Stimulated activated naive B cell treated with anti-CD40 and anti-IgM and Interleukin-4, amounts not matched to agents 10 μg/mL and 1 μg/mL and 100 μg/mL, for 72 hours (primary cell): ENCODE measurements at places on chromosomes 12 and 14.
A peak's percentile ranks its signal among the peaks of the same experiment; 100 is the strongest.

DNA sequence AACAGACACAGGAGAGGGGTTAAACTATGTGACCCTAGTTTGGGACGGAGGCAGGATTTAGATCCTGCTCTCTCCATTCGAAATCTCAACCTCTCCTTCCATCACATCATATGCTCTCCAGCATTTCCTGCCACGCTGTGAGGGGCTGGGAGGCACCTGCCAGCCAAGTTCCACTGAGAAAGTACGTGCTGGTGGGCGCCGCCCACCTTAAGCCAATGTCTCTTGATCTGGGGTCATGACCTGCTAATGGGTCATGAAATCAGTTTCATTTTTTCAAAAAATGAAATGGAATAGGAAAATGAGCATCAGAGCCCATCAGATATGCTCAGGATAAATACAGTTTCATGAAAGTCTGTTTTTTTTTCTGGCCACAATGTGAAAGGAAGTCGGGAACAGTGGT, 7.2 kb downstream of the MCRS1 start:
- no peak for DNase-seq

DNA sequence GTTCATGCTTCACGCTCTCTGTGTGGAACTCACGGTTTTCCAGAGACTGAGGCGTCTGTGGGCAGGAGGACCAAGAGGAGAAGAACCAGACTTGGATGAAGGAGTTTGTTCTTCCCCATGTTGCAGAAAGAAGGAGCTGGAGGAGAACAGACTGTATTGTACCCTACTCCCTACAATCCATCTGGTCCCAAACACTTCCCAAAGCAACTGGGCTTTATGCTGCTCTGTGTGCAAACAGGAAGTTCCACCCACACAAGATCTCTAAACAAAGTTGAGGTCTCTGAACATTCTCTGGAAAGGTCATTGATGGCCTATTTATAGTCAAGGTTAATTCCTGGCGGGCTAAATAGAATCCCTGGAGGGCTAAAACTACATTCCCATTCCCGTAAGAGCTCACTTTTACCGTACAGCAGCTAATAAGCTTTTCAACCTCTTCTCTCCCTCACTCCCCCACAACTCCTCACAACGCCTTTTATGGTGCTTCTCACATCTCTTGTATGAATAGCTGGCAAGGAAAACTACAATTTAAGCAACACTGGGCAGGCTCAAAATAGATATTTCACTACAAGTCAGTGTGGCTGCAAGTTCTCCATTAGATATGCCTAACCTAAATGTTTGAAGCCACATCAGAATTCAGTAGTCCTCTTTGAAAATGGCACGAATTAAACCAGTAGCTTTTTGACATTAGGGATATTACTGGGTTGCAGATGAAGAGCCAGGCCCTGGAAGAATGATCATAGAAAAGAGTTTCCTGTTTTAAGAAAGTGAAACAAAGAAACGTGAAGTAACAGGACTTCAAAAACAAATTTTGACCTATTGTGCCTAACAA, at the start of gene A2M:
Gene A2M, minus strand, starts transcription at position 189 of the 829 bp plus-strand sequence. Its CDS starts 70 bp downstream, at position 119.
- no peak for DNase-seq

GRCh38 chr14:36662543-36663403, 1.1 kb downstream of the PAX9 start:
- DNase-seq = no peak

- no peak for DNase-seq
Observed at GRCh38 chr14:71933001-71933587, 865 bp downstream of the RGS6 start.

DNA sequence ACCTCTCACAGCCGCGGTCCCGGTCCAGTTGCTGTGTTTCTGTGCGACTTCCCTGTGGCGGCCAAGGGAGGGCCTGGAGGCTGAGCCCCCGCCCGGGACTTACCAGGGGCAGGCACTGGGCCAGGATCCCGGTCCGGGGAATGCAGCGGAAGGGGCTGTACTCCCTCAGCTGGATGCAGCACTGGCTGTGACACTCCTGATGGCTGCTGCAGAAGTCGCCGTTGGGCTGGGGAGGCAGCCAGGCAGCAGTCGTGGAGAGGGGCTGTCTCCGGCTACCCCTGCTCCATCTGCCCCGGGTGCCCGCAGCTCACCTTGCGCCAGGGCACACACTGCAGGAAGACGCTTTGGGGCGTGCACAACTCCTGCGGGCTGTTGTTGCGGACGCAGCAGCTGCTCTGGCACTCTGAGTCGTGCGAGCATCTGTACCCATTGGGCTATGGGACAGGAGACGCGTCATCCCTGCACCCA, 6.2 kb downstream of the LRCOL1 start:
- no peak for DNase-seq

DNA sequence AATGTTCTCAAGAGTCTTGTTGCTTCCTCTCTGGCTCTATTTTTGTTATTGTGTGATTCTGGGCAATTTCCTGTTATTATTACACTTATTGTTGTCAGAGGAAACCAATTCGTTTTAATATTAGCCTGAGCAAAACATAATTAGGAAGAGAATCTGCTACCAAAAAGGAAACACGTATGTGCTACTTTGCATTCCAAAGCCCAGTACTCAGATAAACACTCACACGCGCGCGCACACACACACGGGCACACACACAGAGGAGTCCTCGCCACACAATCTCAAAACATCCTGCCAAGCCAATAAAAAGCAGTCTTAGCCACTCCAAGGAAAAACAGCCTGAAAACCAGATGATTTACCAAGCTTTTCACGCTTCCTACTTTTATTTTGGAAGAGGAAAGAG, 400.7 kb downstream of the NUAK1 start:
- DNase-seq = no peak

DNA sequence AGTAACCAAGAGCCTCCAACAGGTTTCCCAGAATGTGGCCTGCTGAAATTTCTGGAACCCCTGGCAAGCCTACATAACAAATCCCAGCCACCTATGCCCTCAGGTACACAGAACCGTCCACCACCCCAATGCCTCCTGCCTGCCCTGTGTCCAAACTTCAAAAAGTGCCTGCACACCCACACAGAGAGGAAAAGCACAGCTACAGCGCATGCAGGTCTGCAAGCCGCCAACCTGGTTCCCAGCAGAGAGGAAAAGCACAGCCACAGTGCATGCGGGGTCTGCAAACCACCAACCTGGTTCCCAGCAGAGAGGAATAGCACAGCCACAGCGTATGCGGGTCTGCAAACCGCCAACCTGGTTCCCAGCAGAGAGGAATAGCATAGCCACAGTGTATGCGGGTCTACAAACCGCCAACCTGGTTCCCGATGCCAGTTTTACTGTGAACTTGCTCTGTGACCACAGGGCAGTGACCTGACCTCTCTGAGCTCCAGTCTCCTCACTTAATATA, 113.5 kb downstream of the SCARB1 start:
- no peak for DNase-seq

DNA sequence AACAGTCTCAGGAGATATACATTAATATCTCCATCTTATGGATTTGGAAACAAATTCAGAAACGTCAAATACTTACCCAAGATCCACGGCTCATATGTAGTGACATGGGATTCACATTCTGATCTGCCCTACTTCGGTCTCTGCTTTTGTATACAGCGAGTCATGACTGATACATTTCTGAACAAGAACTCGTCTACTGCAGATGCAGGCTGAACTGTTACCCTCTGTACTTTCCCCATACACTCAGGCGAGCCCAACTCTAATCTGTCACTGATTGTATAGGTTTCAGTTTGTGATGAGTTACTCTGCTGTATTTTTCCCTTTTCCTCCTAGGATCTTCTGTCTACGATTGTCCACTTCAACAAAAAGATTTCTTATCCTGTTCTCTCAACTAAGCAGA, 441.6 kb downstream of the CCDC91 start:
- no peak for DNase-seq

- DNase-seq = no peak
Observed at GRCh38 chr14:69068744-69069421, 84.0 kb downstream of the DCAF5 start.

- DNase-seq = no peak
Observed at GRCh38 chr14:54697001-54697400, 130.1 kb downstream of the SAMD4A start.

DNA sequence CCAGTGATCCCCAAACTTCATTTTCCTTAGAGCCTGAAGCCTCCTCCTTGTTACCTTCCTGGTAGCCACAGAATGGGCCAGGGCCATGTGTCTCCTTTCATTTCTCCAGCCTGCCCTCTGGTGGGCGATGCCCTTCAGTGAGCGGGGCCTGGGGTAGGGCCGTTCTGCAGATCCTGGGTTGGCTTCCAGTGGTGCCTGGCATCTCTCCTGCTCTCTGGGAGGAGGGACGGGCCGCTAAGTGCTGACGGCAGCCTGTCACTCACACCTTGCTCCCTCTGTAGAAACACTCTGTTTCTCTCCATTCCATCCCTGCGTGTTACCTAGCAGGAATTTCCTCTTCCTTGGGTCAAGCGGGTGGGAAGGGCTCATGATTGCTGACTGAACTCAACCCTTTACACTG, 232.1 kb downstream of the CACNA1C start:
- peak; percentile 15 for DNase-seq

DNA sequence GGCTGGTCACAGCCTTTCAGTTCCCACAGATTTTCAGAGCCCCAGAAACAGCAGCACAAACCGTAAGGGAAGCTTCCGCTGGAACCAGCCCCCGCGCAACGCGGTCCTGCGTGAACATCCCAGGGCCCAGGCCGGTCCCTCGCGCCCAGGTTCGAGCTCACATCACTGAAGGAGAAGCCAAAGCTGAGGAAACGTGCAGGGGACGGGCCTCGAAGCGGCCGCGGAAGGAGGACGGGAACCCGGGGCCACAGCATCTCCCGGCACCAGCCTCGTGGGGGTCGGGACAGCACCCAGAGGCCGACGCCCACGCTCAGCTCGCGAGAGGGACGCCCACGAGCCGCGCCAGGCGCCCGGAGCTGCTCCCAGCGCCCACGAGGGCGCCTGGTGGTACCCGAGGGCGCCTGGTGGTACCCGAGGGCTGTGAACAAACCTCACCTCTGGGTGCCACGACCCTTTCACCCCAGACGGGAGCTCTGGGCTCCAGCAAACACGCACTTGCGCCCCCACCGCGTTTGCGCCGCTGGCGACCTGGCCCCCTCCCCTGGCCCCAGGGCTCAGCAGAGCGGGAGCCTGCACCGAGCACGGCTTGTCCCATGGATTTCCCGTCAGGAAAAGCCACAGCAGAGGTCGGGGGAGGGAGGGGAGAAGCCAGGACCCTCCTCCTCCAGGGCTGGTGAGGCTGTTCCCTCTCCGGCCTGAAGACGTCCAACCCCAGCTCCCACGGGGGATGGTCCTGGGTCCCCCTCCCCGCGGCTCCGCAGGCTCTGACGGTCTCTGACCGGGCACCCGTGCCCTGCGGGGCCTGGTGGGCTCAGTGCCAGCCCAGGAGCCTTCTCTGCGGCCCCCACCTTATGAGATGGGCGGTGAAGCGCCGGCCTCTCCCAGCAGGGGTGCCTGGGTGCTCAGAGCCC, 6.9 kb downstream of the LRCOL1 start:
- no peak for DNase-seq

DNA sequence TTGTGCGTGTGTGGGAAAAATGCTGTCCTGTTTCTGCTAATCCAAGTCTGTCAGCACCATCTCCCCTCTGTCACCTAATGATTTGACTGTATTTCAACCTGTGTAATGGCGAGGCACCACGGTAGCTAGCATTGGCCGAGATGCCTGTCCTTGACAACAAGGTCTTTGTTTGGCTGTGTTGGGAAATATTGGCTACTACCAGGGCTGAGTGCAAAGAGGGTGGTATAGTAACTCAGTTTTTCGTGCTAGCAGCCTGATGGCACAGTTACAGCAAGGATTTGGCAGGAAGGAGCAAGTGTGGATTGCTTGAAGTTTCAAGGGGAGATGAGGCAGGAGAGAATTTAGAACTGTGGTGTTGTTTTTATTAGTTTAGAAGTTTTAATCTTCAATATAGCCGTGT, 440.3 kb upstream of the RGS6 start:
- no peak for DNase-seq

DNA sequence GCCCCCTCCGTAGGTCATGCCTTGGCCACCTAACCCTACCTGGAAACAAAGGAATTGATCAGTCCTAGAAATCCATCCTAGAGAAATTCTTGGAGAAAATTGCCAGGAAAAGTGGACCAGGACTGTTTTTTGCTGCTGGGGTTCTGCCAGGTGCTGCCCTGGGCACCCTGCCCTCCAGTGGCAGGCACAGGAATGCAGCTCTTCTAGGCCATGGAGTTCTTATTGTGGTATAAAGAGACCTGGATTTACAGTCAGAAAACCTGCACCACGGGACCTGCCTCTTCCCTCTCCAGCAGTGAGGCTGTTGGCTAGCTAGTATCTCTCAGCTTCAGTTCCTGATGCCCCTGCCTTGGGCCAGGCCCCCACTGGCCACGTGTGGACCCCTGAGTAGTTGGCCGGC, 59.7 kb downstream of the SLC24A4 start:
- DNase-seq = no peak

- no peak for DNase-seq
Observed at GRCh38 chr14:73996731-73997107, 22.4 kb downstream of the ENTPD5 start.

GRCh38 chr14:48333221-48333920, 658.0 kb upstream of the MDGA2 start:
- no peak for DNase-seq

DNA sequence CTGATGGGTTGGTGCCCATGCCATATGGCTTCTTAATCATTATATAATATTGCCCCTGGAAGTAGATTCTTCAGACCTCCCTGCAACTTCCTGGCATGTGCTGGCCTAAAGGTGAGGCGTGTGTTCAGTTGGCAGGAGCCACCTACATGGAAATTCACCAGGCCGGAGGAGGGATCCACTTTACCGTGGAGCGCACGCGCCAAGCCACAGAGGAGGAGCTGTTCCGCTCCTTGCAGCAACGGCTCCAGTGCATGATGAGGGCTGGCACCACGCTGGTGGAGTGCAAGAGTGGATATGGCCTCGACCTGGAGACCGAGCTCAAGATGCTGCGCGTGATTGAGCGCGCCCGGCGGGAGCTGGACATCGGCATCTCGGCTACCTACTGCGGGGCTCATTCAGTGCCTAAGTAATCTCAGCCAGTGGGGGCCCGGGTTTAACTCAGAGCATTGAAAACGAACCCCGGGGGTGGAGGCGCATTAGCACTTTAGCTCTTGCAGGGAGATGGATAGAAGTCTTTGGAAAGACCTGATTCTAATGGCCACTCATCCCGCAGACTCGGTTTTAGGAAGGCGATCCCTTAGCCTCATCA, 13.5 kb downstream of the AMDHD1 start:
- no peak for DNase-seq

DNA sequence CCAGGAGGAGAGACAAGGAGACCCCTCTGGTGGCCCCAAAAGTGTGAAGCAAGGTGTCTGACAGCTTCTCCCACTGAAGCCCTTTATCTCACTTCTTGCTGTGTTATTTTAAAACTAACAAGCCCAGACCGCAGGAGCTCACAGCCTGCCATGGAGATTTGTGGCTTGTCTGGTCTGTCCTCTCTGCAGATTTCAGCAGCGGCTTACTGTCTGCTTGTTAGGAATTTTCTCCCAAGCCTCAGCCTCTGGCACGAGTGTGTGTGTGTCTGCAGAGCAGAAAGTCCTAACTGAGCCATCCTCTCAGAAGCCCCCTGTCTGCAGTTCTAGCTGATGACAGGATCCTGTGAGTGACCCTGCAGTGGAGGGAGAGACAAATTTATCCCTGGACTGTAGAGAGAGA, 87.9 kb upstream of the HSPB8 start:
- no peak for DNase-seq

- no peak for DNase-seq
Observed at GRCh38 chr14:104187931-104188726, 49.7 kb downstream of the KIF26A start.

- DNase-seq = no peak
Observed at GRCh38 chr12:19191089-19191488, 61.6 kb downstream of the PLEKHA5 start.

- DNase-seq = no peak
Observed at GRCh38 chr14:68245146-68246073, 425.8 kb downstream of the RAD51B start.

GRCh38 chr12:31476437-31476836, 114.5 kb downstream of the DENND5B start:
- no peak for DNase-seq

- no peak for DNase-seq
Observed at GRCh38 chr14:22856428-22856827, 15.1 kb upstream of the LRP10 start.
